ENCODE measurements at places on chromosomes 1 and 21.

- no peak for DNase-seq
Observed at GRCh38 chr1:196650403-196650802, 1.4 kb upstream of the CFH start.

DNA sequence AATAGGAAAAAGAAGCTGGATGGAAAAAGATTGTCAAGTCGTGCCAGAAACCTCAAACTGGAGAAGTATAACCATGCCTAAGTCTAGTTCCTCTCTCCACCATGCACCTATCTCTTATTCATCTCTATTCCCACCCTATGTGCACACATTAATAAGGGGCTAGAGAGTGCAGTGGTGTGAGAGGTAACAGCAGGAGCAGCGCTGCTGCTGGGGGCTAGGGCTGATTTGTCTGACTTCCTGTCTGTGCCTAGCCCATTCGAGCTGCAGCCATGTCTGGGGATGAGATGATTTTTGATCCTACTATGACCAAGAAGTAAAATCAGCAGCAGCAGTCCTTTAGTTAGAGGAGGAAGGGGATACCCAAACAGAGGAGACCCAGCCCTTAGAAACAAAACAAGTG lies 43.0 kb downstream of the TRIM33 start:
- DNase-seq: no peak

DNA sequence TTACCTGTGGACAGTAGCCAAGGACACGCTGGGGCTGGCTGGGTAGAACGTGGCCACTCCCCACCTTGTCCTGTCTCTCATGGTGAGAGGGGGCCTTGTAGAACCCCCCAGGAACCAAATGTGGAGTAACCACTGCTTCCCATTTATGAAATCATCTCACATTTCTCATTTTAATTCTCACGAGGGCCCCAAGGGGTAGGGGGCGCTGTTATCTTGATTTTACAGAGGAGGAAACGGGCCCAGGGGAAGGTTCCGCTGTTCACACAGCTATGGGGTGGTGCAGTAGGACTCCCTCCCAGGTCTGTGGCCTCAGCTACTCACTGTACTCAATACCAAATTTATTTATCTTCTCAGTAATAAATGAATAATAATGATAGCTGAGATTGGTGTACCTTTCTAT lies 5.5 kb downstream of the SMPDL3B start:
- DNase-seq: peak; percentile 42

GRCh38 chr1:27581823-27582243 lies 22.1 kb downstream of the AHDC1 start:
- DNase-seq: no peak

DNA sequence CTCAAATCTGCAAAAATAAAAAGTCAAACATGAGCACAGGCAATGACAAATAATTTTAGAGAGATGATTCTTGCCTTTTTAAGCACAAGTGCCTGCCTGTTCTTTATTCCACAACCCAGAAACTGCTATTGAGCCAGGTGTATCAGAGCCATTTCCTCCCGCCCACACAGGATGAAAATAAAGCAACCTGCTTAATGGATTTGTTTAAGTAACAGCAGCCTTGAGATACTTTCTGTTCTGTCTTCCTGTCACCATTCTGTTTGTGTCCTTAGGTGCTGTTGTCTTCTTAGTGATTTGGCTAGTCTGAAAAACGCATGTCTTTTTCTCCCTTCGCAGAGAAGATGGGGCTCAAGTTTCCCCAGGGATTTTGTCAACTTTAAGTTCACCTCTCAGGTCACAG lies 11.4 kb downstream of the RPE65 start:
- no peak for DNase-seq

GRCh38 chr1:72932025-72932424 lies 649.7 kb upstream of the NEGR1 start:
- DNase-seq: no peak

DNA sequence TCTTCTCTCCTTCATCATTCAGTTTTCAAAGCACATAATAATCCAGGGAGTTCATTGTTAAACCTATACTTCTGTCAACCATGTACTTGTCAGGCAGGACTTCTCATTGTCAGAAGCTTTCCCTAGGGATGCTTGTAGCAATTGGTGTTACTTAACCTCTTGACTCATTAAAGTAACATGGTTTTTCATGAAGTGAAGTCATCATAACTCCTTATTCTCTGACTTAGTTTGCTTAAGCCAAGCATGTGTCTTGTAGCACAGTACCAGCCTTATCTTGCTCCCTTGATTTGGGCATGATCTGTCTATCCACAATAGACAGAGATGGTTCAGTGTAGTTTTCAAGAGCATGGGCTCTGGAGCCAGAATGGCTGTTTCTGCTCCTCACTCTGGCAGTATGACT lies 45.3 kb downstream of the LRIG2 start:
- DNase-seq: no peak

- DNase-seq: peak; percentile 5
Observed at GRCh38 chr21:19048098-19048672, 644.6 kb upstream of the TMPRSS15 start.

DNA sequence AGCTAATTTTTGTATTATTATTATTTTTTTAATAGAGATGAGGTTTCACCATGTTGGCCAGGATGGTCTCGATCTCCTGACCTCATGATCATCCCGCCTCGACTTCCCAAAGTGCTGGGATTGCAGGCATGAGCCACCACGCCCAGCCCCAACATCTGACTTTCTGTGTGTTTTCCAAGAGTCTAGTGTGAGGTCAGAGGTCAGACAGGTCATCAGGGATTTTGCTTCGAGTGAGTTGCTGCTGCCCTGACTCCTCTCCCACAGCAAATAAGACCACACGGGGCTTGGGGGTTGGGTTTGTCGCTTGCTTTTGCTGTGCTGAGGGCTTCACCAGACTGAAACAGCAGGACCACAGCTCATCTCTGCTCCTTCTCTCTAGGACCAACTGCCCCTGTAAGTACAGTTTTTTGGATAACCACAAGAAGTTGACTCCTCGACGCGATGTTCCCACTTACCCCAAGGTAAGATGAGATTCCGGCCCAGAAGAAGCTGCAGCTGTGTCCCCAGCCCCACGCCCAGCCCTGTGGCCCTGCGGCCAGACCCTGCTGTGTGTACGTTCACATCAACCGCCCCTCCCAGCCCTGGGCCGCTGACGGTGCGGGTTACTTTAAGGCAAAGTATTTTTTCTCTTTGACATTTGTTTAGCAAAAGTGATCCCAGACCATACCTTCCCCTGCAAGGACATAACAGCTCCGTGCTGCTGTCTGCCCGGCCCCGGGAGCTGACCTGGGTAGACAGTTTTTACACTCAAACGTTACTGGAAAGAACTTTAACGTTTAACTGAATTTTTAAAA lies 97.5 kb downstream of the PDE9A start:
- no peak for DNase-seq

DNA sequence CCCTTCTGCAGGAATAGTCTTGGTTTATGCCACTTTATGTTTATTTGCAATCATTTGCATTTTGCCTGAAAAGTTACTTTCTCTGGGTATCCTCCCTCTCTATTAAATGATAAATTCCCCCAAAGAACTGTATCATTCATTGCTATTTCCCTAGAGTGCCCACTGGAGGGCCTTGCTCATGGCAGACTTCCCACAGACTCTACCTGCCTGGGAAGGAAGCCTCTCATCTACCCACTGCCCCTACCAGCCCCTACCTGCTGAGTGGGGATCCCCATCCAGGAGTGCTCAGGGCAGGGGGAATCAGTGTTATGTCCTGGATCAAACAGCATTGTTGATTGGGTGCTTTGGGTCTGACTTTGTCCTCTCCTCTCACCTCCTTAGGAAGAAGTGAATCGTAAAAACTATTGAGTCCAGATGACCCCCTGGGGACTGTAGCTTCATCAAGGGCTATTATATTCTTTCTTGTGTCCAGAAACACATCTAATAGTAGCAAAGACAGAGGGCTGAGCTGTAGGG lies 6.8 kb upstream of the LRRN2 start:
- DNase-seq: no peak

DNA sequence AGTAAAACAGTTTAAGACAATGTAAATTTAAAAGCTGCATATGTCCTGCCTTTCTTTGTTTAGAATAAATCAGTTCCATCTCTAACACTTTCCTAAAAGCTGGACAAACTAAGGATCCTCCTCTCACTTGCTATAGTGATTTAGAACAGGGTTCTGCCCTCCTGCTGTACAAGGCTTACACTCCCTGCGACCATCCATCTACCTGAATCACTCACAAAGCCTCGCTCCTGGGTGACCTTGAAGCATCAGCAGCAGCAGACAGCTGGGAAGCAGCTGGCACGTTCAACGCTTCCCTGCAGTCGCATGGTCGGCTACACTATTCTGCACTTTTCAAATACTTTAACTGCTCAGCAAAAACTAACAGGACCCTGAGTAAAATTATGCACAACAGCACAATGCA lies 128.0 kb downstream of the NTPCR start:
- DNase-seq: no peak

- no peak for DNase-seq
Observed at GRCh38 chr1:214702556-214702955, 99.6 kb downstream of the CENPF start.

DNA sequence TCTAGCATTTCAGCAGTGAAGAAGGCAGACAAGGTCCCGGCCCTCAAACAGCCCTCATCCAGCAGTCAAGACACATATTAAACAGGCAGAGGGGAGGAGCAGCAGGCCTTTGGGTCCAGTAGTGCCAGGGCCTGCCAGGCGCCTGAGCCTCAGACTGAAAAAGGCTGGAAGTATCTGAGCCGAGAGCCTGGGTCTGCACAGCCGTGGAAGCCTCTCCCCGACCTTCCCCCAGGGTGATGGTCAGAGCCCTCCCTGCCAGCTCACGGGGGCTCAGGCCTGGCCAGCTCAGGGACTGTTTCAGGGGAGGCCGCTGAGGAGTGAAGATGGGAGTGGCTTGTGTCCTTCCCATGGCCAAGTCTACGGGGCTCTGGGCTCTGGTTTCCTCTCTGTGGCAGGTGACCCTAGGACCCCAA lies 565.2 kb downstream of the PTPRU start:
- DNase-seq: no peak

- DNase-seq: no peak
Observed at GRCh38 chr1:59011663-59012062, 227.8 kb upstream of the JUN start.

DNA sequence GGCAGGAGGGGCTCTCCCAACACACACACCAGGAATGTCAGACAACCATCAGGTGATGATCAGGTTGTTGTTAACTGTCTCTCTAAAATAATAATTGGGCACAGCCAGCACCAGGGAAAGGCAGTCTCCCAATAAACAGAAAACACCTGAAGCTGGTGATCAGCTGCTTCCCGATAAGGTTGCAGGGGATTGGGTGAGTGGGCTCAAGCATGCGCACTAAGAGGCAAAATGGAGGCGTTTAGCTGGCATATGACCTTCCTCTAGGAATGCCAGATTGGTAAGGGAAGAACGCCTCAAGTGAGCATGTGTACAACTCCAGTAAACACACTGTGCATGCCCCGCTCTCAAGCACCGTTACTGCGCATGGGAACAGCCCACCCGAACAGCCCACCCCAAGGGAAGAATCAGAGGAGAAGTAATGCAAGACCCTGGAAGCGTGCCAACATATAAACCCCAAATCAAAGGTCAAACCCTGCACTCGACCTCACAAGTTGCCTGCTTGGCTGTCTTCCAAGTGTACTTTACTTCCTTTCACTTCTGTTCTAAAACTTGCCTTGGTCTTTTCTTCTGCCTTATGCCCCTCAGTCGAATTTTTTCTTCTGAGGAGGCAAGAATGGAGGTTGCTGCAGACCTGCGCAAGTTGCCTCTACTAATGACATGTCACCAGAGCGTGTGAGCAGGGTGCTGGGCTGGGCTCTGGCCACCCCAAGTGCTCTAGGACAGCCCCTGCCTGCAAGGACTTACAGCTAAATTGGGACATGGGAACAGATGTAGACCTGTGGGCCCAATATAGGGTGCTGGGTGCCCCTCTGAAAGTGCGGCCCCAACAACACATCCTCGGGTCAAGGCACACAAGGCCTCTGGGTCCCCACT lies 200.8 kb downstream of the RHOU start:
- no peak for DNase-seq

DNA sequence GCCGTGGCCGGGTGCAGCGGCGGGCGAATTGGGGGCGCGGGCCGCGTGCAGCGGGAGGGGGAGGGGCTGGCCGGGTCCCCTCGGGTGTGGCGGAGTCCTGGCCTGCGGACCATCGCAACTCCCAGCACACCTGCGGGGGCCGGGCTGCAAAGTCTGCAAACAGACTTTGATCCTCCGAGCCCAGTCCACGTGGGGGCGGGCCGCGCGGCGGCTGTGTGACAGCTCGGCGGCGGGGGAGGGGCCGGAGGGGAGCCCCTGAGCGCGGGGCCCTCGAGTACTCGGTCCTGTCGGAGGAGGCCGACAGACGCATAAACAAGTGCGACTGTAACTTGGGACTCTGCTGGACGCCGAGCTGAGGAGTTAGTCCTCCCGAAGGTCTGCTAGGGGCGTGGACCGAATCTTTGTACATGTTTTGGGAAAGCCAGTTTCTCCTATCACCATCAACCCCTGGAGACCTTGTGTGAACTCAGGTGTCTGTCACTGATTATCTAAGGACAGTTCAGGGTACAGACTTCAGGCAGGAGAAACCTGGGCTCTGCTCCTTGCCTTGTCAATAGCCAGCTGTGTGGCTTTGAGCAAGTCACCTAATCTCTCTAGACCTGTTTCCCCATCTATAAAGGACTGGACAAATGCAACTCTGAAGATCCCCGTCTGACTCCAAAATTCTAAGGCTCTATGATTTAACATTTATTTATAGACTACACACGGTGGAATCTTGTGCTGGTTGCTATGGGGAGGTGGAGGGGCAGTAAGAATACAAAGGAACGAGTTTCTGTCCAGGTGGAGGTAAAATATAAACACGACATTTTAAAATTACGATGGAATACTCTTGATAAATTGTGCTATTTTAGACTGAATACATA lies 710 bp upstream of the SLC30A1 start:
- peak; percentile 79 for DNase-seq

DNA sequence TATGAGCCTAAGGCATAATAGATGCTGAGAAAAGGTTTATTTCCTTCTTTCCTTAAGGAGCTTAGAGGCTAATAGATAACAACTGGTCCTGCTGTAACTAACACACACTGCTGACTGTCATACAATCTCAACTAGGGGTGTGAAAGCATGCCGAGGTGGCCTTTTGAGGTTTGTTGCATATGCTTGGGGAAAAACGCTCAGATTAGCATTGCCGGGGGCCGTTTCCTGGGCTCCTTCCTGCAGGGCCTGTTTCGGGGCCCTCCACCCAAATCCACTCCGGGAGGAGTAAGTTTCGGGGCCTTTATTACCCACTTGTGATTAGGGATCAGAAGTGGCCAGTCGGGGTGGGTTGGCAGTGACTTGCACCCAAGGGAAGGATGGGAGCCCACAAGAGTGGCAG lies 27.2 kb upstream of the RCSD1 start:
- no peak for DNase-seq

DNA sequence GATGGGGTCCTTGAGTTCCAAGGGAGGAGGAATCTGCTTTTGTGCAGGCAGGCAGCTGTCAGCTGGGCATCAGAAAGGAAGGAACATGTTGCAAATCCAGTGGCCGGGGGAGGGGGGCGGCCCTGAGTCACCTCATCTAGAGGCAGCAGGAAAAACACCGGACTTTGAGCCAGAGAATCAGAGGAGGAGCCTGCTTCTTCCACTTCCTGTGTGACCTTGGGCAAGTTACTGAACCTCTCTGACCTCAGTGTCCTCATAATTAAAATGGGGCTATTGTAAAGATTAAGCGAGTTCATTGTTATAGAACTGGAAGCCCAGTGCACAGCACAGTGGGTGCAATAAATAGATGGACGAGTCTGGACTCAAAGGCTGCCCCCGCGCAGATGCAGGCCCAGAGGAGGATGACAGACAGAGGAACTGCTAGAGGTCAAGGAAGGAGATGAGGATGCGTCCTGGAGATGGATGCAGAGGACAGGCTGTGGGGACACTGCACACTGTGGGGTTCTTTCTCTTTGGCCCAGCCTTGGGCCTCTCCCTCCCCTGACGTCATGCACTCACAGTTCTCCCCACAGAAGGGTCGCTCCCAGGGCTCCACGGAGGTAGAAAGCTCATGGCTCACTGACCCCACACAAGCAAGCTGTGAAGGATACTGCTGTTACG lies 714.3 kb downstream of the MATN1 start:
- DNase-seq: no peak
